ENCODE measurements at places on chromosomes 1 and 21.

DNA sequence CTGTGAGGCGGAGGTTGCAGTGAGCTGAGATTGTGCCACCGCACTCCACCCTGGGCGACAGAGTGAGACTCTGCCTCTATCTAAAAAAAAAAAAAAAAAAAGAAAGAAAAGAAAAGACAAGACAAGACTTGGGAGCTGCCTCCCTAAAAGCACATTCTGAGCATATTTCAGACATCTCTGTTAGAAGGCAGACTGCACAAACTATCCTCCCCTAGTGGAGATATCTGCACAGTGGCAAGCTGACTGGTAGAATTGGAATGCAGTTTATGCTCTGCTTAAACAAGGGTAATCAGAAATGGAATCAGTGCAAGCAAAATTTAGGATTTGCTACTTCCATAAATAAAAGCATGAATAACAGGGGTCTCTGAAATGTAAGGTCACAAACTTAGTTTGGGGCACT is 31.8 kb downstream of the GNG4 start:
- DNase-seq = no peak

DNA sequence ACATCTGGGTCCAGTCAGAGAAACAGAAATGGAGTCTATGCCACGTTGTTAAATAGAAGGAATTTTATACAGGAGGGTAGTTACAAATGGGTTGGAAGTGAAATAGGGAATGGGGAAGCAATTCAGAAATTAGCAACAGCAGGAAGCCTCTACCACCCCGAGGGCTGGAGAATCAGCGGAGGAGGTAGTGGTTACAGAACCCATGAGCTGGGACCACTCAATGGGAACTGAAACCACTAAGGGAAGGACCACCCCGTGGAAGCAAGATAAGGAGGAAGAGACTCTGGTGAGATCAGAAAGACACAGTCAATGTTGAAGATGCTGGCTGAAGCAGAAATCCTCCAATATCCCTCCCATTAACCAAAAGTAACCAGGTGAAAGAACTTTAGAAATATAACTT is 15.5 kb upstream of the MAST2 start:
- no peak for DNase-seq

GRCh38 chr1:213060836-213061235 is 9.8 kb downstream of the RPS6KC1 start:
- no peak for DNase-seq

GRCh38 chr1:185734929-185735700 is 924 bp downstream of the HMCN1 start:
- DNase-seq = no peak

DNA sequence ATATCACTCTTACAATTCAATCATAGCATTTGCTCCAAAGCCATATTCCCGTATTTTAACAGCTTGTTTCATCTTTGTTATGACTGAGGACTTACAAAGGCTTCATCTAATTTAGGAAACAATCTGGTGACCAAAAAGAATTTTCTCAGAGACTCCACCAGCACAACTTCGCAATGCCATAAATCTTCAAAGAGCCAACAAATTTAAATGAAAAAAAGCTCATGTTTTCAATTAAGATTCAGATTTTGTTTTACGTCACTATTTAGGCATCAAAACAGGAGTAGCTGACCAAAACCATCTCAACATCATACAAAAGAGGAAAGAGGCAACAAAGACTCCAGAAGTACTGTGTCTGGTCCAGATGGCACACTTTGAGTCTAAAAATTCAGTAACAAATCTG is 373.3 kb downstream of the TTLL7 start:
- no peak for DNase-seq

GRCh38 chr1:24862775-24863483 is 67.1 kb downstream of the RUNX3 start:
- DNase-seq = no peak

DNA sequence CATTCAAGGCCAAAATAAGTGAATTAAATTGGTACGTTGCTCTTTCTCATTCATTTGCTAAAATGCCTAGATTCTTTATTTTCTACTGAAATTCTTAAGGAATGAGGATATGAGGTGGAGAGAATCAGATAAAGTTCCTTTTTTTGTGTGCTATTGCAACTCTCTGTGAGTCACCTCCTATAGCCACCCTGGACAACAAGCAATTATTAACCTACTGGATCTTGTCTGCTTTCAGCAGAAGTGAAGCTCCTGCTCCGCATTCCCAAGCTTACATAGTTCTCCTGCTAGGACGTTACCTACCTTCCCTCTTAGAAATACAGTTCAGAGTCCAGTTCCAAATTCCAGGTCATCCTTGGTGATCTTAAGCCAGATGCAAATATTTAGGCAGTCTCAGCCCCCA is 4.8 kb upstream of the KCNJ6 start:
- no peak for DNase-seq

- DNase-seq = no peak
Measured at GRCh38 chr1:198749279-198749678, 110.4 kb downstream of the PTPRC start.

DNA sequence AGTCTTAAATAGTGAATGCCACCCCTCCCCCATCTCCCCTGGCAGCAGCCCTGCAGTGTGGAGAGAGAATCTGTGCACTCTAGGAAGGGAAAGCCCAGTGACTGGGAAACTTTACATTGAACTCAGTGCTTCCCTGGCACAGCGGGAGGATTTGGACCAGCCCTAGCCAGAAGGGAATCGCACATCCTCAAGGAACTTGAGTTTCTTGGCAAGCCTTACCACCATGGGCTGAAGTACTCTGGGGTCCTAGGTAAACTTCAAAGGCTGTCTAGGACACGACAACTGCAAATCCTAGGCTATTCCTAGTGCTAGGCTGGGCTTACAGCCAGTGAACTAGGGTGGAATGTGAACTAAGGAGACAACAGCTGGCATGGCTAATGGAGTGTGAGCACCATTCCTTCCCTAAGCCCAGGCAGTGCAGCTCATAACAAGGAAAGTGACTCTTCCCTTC is 88.3 kb downstream of the COL24A1 start:
- DNase-seq = no peak

DNA sequence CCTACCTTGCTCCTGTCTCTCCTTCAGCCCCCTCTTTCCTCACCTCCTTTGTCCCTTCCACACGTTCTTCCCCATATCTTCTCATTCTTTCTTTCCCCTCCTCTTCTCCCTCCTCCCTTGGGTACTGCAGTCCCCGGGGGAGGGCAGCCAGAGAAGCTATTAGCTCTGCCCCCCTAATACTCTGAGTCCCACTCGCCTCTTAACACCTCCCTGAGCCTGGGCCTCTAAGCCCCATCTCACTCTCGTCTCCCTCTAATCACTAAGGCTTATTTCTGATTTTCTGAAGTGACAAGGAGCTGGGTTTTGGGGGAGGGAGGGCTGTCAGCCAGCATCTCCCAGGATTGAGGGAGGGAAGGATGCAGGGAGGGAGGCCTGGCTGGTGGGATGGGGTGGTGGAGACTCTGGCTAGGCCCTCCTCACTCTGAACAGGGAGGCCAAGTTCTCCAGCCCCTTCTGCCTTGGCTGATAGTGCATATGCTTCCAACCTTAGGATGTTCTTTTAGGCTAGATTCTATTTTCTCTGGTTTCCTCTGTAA is 25.6 kb upstream of the DMBX1 start:
- DNase-seq = no peak

DNA sequence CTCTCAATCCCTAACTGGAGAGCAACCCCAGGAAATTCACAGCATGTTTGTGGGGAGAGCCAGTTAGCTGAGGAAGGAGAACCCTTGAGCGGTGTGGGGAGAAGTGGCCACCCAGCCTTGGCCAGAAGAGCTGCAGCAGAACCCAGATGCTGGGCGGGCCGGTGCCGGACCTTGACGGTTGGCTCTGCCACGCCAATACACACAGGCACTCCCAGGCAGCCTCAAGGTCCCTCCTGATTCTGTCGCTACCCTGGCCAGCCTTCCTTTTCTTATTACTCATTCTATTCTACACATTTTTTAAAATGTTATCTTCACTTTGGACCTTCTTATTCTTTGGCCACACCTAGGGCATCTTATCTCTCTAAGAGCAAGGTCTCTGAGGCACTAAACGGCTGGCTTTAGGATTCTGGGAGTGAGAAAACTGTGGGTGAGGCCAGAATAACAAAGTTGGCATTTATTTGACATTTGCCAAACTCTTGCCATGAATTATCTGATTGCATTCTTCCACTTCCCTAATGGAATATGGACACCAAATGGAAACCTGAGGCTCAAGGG is 50.4 kb upstream of the GPR37L1 start:
- no peak for DNase-seq

- no peak for DNase-seq
Measured at GRCh38 chr1:109504974-109505373, 4.6 kb downstream of the AMIGO1 start.

GRCh38 chr1:19647643-19648042 is 3.5 kb downstream of the NBL1 start:
- DNase-seq = no peak

DNA sequence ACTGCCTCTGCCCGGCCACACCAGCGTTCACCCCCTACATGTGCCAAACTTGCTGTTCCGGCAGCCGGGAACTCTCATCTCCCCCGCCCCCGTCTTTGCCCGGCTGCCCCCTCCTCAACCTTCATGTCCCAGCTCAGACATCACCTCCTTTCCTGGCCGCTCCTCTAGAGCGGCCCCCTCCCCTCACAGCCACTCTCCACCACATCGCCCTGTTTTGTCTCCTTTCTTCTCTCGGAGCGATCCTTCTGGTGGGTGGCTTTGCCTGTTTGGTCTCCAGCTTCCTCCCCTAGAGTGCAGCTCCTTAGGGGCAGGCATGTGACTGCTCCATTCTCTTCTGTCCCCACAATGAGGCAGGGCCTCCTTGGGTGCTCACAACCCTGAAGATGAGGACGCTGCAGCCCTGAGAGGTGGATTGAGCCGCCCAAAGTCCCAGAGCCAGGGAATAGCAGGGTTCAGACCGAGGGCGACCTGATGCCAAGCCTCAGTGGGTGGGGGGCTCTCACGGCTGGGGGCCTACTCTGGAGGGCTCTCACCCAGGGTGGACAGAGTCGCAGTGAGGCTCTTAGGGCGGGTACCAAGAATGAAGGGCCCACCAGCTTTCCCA is 44.9 kb upstream of the ECE1 start:
- DNase-seq = no peak

DNA sequence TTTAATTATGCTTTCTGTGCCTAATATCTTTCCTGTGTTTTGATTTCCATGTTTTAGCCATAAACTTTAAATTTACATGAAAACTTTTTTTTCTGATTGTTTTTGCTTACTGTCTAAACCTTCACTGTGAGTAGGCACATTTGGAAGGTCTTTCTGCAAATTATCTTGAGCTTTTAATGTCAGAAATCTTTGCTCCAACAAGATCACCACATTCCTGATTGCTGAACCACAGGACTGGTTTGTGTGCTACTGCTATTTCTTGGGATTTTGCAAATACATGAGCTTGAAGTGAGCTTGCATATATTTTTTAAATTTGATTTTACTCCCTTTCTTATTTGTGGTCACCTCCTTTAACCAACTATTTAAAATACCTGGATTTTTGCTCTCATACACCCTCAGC is 61.3 kb downstream of the PTBP2 start:
- no peak for DNase-seq

GRCh38 chr1:56547977-56548376 is 31.4 kb downstream of the PLPP3 start:
- DNase-seq = no peak

DNA sequence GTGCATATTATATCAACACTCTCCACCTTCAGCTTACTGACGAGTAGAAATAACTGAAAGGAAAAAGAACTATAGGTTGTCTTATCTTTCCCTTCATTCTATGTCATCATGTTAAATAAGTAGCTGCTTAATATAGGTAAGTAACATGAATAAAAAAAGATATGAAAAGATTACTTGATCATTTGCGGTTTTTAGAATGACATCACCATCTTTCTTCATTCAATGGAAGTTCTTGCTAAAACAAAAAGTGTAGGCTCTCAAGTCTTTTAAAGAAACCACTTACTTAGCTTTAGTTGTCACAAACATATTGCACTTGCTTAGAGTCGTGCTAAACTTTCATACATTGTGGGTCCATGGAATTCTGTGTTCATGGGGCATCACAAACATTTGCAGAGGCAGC is 331.1 kb upstream of the DEPDC1 start:
- DNase-seq = no peak
